ENCODE measurements at places on chromosomes 7 and 10.

DNA sequence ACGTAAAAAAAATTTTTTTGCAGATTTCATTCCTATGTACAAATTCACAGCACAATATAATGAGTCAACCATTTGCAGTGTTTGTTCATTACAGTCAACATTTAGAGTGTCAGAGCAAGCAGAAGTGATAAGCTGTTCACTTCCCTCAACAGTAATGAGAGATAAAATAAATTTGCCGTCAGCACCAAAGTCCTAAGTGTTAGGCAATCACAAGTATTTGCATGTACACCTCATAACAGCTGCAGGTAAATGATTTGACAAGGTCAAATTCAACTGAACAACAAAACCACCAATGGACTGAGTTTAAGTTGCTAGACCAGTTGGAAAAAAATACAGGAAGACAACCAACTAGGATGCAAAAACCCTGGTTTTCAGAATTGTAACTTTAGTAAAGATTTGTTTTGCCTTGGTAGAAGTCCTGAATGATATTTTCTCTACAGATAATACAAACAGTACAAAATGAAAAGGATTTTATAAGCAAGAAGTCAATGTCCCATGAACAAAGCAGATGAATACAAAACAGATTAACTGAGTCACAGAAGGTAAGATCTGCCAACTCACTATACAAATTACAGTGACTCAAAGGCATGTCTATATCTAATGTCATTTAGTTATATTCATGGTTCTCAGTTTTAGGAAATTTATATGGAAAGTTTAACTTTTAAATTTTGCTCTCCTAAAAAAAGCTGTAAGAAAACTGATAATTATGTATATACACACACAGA lies 10.4 kb downstream of the RAPGEF5 start:
- DNase-seq: no peak

- DNase-seq: no peak
Measured at GRCh38 chr10:29760138-29760900, 125.5 kb upstream of the SVIL start.

- DNase-seq: no peak
Measured at GRCh38 chr10:51137756-51138529, 63.7 kb downstream of the PRKG1 start.

- DNase-seq: no peak
Measured at GRCh38 chr7:2757904-2758672, 70.1 kb downstream of the AMZ1 start.

GRCh38 chr7:30255064-30255769 lies 29.2 kb upstream of the ZNRF2 start:
- DNase-seq: no peak

DNA sequence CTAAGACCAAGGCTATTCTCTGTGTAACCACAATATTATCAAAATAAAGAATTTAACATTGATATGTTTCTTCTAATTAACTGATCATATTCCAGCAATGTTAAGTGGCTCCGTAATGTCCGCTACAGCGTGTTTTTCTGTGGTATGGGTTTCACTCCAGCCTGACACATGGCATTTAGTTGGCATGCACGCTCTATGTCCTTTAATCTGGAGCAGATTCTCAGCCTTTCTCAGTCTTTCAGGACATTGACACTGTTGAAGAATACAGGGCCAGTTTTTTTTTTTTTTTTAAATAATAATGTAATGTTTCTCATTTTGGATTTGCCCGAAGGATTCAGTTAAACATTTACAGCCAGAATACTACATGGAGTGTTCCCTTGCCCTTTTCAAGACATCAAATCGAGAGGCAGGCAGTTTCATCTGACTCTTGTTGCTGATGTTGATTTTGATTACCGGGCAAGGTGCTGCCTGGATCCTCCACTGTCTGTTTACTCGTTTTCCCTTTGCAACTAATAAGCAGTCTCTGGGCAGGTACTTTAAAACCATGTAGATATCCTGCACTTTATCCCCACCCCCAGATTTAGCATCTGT lies 97.5 kb upstream of the GJD4 start:
- DNase-seq: no peak

GRCh38 chr7:140455743-140456142 lies 23.6 kb downstream of the MKRN1 start:
- DNase-seq: no peak

- no peak for DNase-seq
Measured at GRCh38 chr7:5580714-5581395, 157.2 kb upstream of the TNRC18 start.

DNA sequence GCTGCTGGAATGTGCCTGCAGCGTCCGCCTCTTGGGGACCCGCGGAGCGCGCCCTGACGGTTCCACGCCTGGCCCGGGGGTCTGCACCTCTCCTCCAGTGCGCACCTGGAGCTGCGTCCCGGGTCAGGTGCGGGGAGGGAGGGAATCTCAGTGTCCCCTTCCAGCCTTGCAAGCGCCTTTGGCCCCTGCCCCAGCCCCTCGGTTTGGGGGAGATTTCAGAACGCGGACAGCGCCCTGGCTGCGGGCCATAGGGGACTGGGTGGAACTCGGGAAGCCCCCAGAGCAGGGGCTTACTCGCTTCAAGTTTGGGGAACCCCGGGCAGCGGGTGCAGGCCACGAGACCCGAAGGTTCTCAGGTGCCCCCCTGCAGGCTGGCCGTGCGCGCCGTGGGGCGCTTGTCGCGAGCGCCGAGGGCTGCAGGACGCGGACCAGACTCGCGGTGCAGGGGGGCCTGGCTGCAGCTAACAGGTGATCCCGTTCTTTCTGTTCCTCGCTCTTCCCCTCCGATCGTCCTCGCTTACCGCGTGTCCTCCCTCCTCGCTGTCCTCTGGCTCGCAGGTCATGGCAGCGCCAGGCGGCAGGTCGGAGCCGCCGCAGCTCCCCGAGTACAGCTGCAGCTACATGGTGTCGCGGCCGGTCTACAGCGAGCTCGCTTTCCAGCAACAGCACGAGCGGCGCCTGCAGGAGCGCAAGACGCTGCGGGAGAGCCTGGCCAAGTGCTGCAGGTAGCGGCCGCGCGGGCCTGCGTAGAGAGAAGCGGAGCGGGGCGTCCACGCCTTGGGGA lies 645 bp downstream of the SLC26A4 start:
- DNase-seq: peak; percentile 36

DNA sequence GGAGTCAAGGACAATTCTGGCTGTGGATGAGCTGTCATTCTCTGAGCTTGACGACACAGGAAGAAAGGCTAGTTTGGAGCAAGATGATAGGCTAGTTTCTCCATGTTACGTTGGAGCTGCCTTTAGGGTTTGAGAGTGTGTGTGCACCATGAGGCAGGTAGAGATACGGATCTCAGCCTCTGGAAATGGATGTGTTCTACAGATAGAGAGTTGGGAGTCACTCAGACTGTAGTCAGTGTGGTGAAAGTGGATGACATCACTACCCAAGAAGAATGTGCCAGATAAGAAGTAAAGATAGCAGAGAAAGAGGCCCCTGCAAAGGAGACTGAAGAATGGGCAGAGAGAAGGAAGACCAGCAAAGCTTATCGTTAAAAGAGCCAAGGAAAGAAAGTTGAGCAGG lies 42.4 kb downstream of the PNLIPRP3 start:
- DNase-seq: no peak

DNA sequence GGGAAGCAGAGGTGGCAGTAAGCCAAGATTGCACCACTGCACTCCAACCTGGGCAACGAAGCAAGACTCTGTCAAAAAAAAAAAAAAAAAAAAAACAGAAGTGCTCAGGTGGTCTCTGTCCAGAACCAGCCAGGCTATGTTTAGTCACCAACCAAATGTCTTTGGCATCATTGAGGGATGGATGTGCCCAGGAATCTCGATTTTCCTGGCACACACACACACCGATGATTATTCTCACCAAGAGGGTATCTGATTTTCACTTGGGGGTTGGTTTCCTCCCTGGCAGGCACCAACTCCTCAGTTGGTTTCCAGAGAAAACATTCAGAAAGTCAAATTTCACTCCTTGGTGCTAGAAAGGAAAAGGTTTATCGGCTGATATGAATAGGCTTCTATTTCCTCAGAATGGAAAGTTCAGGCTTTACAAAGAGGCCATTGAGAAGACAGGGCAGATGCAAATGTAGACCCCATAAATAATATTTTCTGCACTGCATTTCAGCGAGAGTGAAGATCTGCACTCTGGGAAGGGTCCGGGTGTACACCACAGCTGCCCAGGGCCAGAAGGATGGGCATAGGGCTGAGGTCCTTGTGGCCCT lies 154.8 kb downstream of the TNS3 start:
- no peak for DNase-seq

DNA sequence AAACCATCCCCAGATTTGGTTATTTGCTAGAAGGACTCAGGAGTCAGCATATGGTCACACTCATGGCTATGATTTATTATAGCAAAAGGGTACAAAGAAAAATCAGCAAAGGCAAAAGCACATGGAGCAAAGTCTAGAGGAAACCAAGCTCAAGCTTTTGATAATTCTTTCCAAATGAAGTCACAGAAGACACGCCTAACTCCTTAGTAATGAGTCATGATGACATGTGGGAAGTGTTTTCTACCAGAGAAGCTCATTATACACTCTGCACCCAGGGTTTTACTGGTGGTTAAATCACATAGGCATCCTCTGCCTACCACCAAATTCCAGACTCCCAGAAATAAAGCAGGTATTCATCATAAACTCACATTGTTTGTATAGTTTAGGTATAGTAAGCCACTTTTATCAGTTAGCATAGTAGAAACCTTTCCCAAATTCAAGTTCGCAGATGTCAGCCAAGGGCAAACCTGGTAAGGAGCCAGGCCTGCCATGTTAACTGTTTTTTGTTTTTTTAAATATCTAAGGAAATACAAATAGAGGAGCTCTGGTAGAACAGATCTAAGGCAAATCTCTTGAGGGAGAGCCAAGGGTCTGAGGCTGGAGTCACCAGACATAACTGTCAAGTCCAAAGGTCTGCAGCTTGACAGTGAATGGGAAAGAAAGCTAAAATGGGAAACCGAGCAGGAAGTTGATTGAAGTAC lies 15.4 kb upstream of the HIBADH start:
- no peak for DNase-seq

DNA sequence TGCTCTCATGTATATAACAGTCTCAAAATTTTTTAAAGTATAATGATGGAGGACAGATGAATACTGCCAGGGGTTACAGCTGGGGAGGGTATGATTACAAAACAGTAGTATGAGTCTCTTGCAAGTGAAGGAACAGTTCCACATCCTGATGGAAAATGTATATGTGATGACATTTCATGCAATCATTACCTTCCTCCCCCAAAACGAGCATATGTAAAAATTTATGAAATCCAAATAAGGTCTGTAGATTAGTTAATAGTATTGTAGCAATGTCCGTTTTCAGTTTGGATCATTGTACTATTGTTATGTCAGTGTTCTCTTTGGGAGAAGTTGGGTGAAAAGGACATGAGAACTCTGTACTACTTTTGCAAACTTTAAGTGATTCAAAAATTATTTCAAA lies 38.0 kb downstream of the DRGX start:
- DNase-seq: no peak

DNA sequence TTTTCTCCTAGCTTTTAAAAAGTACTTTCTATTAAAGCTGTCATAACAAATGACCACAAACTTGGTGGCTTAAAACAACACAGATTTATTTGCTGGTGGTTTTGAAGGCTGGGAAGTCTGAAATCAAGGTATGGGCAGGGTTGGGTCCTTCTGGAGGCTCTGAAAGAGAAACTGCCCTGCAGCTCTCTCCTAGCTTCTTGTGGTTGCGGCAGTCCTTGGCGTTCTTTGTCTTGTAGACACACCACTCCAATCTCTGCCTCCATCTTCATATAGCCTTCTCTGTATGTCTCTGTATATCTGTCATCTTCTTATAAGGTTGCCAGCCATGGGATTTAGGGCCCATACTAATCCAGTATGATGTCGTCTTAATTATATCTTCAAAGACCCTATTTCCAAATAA lies 79.4 kb upstream of the PRR15 start:
- DNase-seq: no peak

DNA sequence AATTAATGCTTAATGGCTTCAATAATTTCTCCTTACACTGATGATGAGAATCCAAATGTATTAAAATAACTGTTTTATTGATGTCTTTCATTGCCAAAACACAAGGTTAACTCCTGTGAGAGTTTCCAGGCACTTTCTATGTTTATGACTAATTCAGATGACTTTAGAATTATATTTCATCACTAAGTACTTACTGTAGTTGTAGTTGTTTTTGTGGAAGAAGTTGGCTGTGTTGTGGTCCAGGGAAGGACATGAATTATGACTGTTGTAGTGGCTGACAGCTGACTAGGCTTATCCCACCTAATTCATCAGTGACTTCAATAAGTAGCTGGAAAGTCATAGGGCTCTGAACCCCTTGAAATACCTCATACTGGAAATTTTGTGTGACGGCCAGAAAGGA lies 254.8 kb downstream of the HGF start:
- no peak for DNase-seq

DNA sequence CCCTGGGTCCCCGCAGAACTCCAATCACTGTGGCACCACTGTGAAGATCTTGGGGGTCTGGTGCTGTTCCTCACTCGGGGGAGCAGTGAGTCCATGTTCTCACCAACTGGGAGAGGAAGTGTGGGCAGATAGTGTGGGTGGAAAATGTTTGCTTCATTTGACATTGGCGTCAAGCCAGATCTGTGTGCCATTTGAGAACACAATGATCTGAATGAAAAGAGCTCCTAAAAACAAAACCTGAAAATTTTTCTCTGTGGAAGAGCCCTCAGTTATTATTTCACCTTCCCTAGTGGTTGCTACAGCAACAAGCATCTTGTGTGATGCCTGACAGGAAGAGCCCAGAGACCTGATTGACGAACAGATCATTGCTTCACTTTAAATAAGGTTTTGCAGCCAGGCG lies 125.6 kb downstream of the VIPR2 start:
- peak; percentile 5 for DNase-seq

- DNase-seq: no peak
Measured at GRCh38 chr10:52977581-52977980, 205.0 kb upstream of the MBL2 start.
